ENCODE measurements at places on chromosomes 13 and 19.

DNA sequence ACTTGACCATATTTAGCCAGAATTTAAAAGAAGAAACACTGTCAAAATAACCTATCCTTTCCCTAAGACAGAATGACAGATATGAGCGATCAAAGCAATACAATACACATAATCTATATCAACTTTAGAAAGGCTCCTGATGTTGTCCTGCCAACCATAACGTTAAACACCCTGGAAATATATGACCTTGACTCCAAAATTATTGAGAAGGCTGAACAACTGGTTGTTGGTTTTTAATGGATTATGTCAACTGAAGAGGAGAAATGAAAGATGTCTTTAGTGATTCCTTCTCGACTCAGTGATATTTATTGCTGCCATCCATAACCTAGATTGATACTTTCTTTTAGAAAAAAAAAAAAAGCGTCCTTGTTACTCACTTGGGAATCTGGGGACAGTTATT, 957.2 kb downstream of the SLITRK1 start:
- DNase-seq = no peak

DNA sequence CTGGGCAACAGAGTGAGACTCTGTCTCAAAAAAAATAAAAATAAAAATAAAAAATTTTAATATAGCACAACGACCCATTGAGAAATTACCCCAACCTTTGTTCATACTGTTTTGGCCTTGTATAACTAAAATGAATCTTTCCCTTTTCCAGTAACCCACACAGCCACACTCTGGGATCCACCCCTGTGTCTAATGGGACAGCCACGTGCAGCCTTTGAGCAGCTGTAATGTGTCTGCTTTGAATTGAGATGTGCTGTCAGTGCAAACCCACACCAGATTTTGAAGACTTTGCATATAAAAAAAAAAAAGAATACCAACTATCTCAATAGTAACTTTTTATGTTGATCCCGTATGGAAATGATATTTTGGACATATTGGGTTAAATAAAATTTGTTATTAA, 112.7 kb upstream of the UBL3 start:
- no peak for DNase-seq

DNA sequence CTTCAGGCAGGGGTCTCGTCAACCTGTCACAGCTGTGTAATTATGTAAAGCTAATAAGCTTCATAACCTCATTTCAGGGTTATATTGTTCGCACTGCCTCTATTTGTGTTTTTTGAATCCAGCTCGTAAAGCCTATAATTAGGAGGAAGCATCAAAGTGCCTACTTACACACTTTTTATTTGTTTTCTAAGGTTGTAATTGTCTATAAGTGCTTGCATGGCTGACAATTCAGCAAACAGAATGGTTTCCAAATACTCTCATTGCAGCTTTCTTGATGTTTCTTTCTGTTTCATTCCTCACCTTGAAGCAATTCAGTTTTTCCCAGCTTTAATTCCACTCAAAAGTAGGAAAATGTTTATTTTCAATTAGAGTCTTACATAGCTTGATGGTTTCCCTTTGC, 336.3 kb downstream of the HS6ST3 start:
- DNase-seq = no peak

GRCh38 chr19:19633711-19634515, 5.9 kb upstream of the LPAR2 start:
- no peak for DNase-seq

GRCh38 chr13:60936281-60936680, 479.4 kb downstream of the PCDH20 start:
- DNase-seq = no peak

- DNase-seq = no peak
Observed at GRCh38 chr13:90402613-90403012, 944.9 kb upstream of the MIR17HG start.

- no peak for DNase-seq
Observed at GRCh38 chr19:13996928-13997630, 9.0 kb downstream of the RFX1 start.

DNA sequence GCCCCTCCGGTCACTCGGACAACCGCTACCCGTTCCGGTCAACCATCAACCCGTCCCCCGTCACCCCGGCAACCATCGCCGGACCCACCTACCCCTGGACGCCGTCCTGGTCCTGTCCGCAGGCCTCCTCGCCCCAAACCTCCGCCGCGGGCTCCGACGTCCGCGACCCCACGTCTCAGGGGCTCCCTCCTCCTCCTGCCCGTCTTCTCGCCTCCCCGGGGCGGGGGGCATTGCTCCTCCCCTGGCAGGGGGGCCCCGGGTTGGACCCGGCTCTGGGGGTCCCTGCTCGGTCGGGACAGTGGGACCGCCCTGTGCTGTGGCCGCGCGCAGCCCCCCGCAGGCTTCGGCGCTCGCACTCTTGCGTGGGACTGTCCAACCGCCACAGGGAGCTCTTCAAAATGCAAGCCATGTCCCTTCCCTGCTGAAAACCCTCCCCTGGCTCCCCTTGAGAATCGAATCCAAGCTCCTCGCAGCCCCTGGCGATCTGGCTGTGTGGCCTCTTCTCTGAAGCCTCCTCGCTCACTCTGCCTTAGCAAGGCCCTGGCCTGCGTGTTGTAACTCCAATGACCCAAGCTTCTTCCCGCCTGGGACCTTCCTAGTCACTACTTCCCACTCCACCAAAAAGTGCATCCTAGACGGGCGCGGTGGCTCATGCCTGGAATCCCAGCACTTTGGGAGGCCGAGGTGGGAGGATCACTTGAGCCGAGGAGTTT, 8.4 kb downstream of the EPHX3 start:
- DNase-seq = no peak

DNA sequence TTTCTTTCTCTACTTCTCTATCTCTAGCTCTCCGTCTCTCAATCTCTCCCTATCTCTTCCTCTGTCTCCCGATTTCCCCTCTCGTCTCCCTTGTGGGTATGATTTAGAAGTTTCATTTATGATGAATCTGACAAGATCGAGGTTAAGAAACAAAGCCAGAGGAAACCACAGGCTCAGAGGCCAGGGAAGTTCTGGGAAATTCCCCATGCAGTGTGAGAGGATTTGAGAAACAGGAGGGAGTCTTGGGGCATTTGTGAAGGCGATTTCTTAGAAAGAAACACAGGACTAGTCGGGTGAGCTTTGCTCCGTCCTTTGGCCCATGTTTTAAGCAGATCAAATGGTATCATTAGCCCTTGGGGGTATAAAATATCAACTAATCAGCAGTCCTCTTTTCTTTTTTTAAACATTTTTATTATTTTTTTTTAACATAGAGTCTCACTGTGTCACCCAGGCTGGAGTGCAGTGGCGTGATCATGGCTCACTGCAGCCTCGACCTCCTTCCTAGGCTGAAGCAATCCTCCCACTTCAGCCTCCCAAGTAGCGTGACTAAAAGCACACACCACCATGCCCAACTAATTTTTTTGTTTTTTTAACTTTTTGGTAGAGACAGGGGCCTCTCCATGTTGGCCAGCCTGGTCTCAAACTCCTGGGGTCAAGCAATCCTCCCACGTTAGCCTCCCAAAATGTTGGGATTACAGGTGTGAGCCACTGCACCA, 25.8 kb downstream of the TNFSF9 start:
- DNase-seq = no peak

DNA sequence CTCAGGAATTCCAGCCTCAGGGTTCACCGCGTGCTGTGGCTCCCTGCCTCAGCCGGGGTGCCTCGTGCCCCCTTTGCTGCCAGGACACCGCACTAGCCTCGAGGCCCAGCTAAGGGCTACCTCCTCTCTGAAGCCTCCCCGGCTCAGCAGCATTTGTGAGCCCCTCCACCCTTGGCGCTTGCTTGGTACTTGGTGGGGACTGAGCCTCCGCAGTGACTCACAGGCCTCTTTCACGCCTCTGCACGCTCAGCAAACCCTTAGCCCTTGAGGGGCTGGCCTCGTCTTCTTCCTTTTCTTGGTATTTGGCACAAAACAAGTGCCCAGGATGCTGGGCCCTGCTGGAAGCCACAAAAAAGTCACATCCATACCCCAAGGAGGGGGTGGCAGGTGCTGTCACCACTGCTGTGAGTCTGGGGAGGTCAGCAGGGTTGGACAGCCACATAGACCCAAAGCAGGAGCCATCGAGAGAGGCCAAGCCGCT, 85.4 kb upstream of the TM9SF2 start:
- DNase-seq = no peak

GRCh38 chr19:23996549-23996948, 81.9 kb downstream of the ZNF726 start:
- DNase-seq = no peak

DNA sequence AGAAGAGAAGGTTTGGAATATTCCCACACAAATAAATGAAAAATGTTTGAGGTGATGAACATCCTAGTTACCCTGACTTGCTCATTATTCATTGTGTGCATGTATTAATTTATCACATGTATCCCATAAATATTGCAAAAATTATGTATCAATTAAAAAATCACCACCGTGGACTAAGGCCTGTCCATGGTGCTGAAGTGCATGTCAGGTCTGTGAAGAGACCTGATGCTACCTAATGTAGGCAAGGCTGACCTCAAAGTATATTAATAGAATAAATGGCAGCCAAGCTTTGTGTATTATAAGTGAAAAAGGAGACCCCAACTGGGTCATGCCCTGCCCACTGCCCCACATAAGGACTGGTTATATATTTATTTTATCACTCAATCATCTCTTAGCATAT, 34.4 kb upstream of the ZNF835 start:
- DNase-seq = no peak

DNA sequence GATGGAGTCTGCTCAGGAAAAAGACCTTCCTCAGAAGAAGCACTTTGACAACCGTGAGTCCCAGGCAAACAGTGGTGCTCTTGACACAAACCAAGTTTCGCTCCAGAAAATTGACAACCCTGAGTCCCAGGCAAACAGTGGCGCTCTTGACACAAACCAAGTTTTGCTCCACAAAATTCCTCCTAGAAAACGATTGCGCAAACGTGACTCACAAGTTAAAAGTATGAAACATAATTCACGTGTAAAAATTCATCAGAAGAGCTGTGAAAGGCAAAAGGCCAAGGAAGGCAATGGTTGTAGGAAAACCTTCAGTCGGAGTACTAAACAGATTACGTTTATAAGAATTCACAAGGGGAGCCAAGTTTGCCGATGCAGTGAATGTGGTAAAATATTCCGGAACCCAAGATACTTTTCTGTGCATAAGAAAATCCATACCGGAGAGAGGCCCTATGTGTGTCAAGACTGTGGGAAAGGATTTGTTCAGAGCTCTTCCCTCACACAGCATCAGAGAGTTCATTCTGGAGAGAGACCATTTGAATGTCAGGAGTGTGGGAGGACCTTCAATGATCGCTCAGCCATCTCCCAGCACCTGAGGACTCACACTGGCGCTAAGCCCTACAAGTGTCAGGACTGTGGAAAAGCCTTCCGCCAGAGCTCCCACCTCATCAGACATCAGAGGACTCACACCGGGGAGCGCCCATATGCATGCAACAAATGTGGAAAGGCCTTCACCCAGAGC, 16.2 kb upstream of the ZNF544 start:
- no peak for DNase-seq

DNA sequence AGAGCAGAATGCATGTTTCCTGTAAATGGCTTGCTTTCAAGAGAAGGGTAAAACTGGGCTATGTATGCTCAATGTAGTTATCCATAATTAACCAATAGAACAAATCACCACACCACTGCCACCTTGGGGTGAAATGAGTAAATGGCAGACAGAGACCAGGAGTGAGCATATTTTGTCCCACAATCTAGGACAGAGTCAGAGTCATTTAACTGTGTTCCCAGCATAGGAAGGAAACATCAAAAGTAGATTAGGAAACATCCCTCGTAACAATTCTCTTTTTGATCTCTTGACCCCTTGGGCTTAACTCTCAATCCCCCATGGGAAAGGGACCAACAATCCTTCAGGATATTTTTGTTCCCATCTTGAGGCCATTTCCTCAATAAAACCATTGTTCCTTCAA, 224.8 kb downstream of the NHLRC3 start:
- DNase-seq = no peak

DNA sequence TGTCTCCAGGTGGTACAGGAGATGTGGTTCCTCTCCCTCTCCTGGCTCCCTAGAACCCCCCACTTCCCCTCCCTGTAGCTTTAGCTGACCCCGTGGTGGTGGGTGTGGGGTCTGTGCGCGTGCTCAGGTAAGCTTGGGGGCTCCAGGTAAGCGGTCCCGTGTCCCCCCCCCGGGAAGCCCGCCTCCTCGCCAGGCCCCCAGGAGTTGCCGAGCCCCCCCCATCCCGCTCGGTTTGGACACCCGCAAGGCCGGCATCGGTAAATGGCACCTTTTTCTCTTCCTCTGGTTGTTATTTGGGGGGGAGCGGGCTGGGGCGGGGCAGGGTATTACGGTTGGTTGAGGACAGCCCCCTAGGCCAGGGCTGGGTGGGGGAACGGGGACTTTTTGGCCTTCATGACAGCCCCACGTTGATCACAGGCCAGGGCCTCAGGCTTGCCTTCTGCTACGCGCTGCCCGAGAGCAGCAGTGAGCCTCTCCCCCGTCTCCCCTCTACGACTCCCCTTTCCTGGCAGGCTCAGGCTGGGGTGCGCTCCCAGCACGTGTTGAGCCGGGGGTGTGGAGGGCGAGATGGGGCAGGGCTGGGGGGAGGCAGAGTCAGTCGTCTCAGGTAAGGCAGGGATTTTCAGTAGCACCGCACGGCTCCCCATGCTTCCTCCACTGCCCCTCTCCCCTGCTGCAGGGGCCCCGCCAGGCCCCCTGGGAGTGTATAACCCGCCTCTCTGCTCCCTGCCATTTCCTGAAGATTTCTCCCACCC, 10.7 kb upstream of the LIN7B start:
- no peak for DNase-seq

- no peak for DNase-seq
Observed at GRCh38 chr13:45132369-45133064, 12.2 kb downstream of the GTF2F2 start.

DNA sequence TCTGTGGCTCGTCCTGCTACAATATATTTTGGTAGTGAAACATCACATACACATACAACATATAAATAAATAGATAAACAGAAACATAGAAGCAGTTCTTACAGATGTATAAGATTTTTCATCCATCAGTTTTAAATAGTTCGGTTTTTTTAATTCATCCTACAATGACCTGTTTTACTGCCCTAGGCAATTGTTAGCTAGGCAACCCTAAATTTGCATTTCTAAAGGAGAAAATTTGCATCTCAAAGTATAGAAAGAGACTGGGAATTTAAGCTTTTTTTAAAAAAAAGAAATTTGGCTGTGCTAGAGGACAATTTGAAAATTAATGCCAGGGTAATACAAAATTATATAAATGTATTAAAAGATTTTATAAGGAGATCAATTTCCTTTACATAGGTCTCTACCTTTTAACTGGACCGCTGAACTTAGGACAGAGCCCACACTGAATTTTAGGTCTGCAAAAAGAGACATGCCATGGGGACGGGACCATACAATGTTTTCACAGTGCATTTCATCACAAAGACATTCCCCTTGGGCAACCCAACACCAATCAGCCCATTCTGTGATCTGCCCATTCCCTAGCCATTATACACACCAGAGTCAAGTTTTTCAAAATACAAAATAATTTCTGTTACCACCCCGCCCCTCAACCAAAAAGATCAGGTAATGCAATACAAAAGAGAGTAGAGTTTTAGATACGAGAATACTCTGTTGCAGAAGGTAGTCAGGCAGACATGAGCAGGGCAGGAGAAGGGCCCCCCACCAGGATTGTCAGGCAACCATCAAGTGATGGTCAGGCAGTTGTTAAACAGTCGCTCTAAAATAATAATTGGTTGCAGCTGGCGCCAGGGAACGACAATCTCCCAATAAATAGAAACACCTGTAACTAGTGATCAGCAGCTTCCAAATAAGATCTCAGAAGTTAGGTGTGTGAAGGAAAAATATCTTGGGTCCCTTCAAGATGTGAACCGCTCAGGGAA, 299.7 kb upstream of the SGCG start:
- no peak for DNase-seq

All from stimulated activated CD8-positive, alpha-beta memory T cell treated with anti-CD3 and anti-CD28 coated beads, Interleukin-15, amount 100 ng/mL, for 48 hours (primary cell).